ENCODE measurements at places on chromosomes 3 and 15. TPM values are rescaled to one million over a fixed set of nuclear protein-coding genes. Genes with fewer than 3 reads are reported as not detected.

- DNase-seq = peak; percentile 23
These were observed 272.5 kb downstream of the XXYLT1 start for GRCh38 chr3:194998417-194998816.

- no peak for DNase-seq
These were observed 293.7 kb downstream of the NSUN3 start for GRCh38 chr3:94356581-94356980.

GRCh38 chr15:55823191-55823670 is 80.3 kb upstream of the PRTG start:
- no peak for DNase-seq

- DNase-seq = no peak
These were observed 87.4 kb downstream of the CRYGS start for GRCh38 chr3:186456731-186457191.

- DNase-seq = no peak
These were observed 15.4 kb upstream of the CX3CR1 start for GRCh38 chr3:39295184-39295775.

Gene MME
- total RNA-seq = 37.4 TPM

GRCh38 chr3:43210049-43211027 is 76.0 kb upstream of the SNRK start:
- no peak for DNase-seq

GRCh38 chr3:63050548-63051177 is 175.4 kb upstream of the CADPS start:
- DNase-seq = no peak

Gene TIMP4
- 5.7 TPM for total RNA-seq

DNA sequence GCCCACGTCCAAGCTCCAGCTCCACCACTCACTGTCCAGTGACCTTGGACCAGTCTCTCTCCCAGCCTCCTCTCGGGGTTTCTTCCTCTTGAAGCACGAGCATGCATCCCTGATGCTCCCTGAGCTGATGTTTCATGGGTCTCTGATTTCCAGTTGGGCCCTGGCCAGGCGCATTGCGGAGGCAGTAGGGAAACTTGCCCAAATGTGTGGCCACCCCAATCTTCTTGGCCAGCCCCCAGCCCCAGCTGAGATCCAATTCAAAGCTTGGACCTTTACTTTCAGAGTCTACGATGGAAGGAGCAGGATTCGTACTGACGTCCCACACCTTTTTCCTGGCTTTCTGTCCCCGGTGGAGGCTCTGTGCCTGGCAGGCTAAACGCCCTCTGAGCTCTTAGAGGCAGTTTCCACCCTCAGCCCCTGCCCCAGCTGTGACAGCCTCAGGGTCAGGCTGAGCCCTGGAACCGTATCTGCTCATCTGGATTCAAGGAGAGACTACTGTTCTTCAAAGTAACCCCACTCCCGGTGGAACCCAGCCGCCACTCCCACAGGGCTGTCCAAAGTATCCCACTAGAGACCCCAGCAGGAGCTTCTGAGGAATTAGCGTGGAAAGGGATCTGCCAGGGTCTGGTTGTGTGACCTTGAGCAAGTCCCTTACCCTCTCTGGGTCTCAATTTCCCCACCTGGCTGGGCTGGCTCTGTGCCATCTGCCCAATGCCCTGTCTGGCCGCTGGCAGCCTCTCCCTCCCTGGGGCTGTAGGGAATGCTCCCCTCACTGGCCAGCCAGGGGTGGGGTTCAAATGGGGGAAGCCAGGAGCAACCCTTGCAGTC is 37.4 kb downstream of the CPN2 start:
- peak; percentile 82 for DNase-seq

GRCh38 chr15:87609474-87609873 is 647.1 kb downstream of the NTRK3 start:
- no peak for DNase-seq

DNA sequence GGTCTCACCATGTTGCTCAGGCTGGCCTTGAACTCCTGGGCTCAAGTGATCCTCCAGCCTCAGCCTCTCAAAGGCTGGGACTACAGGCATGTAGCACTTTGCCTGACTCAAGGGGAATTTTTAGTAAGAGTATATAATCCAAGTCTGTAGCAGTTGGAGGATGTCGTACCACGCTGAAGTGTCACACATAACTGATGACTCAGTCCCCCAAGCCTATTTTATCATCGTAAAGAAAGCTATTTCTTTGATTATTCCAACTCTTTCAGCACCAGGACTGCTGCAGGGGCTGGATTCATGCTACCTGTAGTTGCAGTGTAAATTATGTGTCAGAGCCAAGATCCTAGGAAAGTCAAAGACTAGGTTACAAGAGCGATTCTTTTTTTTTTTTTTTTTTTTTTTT is 1.4 kb upstream of the PRKCI start:
- DNase-seq = no peak

DNA sequence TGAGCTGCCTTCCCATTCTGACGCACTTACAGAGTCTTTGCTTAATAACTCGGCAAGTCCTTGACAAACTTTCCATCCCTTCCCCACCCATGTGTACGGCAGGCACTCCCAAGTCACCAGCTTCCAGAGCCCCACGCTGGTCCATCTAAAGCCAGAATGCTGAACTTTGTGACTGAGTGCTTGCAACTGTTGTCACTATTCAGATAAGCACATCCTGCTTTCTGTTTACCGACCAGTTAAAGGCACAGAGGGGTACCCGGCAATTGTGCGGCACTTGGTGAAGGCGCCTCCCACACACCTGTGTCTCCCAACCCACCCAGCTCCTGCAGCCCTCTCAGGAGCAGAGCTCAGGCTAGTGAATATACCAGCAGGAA is 430.6 kb downstream of the FOXP1 start:
- DNase-seq = peak; percentile 89

Gene SEMA3F
- 38.1 TPM for total RNA-seq

Gene CPLX3
- 0.63 TPM for total RNA-seq

- DNase-seq = no peak
These were observed 207.5 kb upstream of the DPH6 start for GRCh38 chr15:35753486-35753885.

DNA sequence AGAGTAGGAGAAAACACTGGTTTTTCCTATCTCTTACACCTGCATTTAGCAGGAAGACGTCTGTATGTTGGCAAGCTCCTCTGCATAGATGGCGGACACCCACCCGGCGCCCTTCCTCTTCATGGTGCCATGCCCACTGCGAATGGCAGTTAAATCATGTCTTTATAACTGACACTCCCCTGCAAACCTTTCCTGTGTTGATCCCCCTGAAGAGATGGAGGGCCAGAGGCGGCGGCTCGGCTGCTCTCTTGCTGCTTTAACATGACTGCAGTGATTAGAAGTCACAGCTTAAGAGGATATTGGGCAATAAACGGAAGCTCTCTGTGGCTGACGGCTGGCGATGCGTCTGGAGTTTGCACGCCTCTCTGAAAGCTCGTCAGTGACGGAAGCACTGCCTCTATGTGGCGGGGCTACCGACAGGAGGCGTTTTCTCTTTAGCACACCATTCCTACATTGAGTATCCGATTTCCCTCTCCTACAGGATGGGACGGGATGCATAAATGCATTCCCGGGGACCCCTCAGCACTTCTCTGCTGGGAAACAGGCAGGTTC is 25.5 kb upstream of the SNRPA1 start:
- peak; percentile 85 for DNase-seq

Gene FGF7
- total RNA-seq = not detected

Data from endodermal cell (in vitro differentiated cells).